Activated naive CD8-positive, alpha-beta T cell treated with anti-CD3 and anti-CD28 coated beads, Interleukin-2, amount 10 ng/mL, durations not matched to agents 7 days and 5 days (primary cell): ENCODE measurements at places on chromosomes 13 and 19. TPM values are rescaled to one million over a fixed set of nuclear protein-coding genes. Genes with fewer than 3 reads are reported as not detected.
A peak's percentile ranks its signal among the peaks of the same experiment; 100 is the strongest.

GRCh38 chr19:44367024-44367423 is 10.5 kb upstream of the ZNF112 start:
- no peaks in the 10 kb centered on the region for H3K36me3 ChIP-seq
- no peak overlapping the region for H3K27ac ChIP-seq
- no peaks in the 10 kb centered on the region for H3K4me1 ChIP-seq
- DNase-seq = no peak

DNA sequence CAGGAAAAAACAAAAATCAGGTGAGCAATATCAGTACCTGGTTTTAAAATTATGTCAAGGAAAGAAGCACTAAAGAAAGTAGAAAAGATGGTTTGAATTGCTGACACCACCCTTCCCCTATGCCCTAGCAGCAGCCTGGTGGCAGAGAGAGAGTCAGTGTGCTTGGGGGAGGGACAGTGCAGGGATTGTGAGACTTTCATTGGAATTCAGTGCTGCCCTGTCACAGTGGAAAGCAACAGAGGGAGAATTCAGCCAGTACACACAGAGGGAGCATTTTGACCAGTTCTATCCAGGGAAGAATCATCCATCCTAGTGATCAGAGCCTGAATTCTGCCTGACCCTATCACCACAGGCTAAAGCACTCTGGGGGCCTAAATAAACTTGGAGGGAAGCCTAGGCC is 222.4 kb upstream of the PCDH17 start:
- no peak for DNase-seq
- H3K27me3 ChIP-seq = no peaks in the 10 kb centered on the region
- no peak overlapping the region for H3K4me3 ChIP-seq
- H3K27ac ChIP-seq = no peak overlapping the region
- no peaks in the 10 kb centered on the region for H3K36me3 ChIP-seq

DNA sequence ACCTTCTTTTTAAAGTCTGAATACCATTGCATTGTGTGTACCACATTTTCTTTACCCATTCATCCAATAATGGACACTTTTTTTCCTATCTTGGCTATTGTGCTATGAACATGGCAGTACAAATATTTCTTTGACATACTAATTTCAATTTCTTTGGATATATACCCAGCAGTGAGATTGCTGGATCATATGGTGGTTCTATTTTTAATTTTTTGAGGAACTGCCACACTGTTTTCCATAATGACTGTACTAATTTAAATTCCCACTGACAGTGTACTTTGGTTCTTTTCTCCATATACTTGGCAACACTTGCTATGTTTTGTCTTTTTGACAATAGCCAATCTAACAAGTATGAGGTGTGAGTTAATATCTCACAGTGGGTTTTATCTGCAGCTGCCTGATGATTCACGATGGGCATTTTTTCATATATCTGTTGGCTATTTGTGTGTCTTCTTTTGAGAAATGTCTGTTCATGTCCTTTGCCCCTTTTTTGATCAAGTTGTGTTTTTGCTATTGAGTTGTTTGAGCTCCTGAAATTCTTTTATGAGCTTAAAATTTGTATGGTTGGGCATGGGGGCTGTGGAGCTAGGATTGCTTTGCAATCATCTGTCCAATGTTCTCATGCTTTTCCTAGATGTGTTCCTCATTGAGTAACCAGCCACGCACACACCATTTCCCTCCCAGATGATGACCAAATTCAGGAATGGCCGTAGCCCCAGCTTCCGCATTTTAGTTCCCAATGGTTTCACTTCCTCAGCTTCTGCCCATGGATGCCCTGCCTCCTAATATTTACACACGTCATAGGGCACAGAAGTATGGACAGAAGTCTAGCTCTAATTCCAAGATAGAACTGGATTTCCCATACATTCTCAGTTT is 380.0 kb upstream of the SGCG start:
- DNase-seq = no peak
- peaks cover 2% of the 10 kb centered on the region for H3K4me1 ChIP-seq
- peaks cover 6% of the 10 kb centered on the region for H3K27me3 ChIP-seq

KCTD4 gene
- total RNA-seq = not detected

- H3K4me3 ChIP-seq = peak overlapping the region; percentile 53
- peaks cover 24% of the 10 kb centered on the region for H3K36me3 ChIP-seq
- peak; percentile 30 for DNase-seq
- H3K27me3 ChIP-seq = no peaks in the 10 kb centered on the region
- peaks cover 42% of the 10 kb centered on the region for H3K4me1 ChIP-seq
- peak overlapping the region; percentile 78 for H3K27ac ChIP-seq
Observed at GRCh38 chr19:16200038-16201010, 2.6 kb downstream of the AP1M1 start.

BORCS8 gene
- total RNA-seq = 31.9 TPM

KIR2DL1 gene
- total RNA-seq = not detected

DNA sequence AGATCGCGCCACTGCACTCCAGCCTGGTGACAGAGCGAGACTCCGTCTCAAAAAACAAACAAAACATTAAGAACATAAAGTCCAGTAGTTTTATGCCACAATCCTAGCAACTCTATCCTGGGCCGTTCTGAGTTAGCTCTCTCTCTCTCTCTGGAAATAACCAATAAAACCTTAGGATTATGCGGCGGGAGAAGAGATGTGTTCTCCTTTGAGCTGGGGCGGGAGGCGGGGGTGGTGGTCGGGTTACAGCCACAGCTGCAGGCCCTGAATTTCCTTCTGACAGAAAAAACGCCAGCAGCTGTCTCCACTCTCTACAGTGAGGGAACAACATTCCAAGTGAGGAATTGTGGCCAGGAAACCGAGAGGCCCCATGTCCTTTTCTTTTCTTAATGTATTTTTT is 9.1 kb upstream of the PNMA8A start:
- H3K36me3 ChIP-seq = no peaks in the 10 kb centered on the region
- peaks cover 3% of the 10 kb centered on the region for H3K4me1 ChIP-seq
- H3K27ac ChIP-seq = no peak overlapping the region
- no peak for DNase-seq
- no peak overlapping the region for H3K4me3 ChIP-seq

SIGLEC11 gene
- total RNA-seq = not detected

GRCh38 chr19:1019980-1020867 is 699 bp downstream of the TMEM259 start:
- H3K4me1 ChIP-seq = peaks cover 19% of the 10 kb centered on the region
- DNase-seq = no peak
- peak overlapping the region; percentile 90 for H3K4me3 ChIP-seq

STOML3 gene
- total RNA-seq = not detected

CYP2F1 gene
- not detected for total RNA-seq

- no peak overlapping the region for H3K27ac ChIP-seq
- no peaks in the 10 kb centered on the region for H3K27me3 ChIP-seq
- H3K36me3 ChIP-seq = no peaks in the 10 kb centered on the region
- H3K4me1 ChIP-seq = no peaks in the 10 kb centered on the region
- H3K4me3 ChIP-seq = no peak overlapping the region
- DNase-seq = no peak
Observed at GRCh38 chr13:90648497-90648896, 699.0 kb upstream of the MIR17HG start.

DNA sequence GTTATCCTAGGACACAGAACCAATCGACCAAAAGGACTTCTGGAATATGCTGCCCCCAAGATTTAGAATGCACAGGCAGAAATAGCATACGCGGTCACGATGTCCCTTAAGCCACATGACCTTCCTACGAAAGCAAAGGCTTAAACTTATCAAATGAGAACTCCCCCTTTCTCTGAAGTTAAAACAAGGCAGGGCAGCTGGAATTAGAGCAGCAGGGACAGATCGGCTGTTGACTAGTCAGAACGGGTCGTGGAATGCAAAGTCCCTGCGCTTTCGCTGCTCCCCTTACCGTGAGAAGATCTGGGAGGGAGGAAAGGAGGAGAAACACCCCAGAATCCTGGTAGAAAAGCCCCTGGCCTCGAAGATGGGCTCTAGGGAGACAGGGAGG is 799 bp upstream of the USPL1 start:
- no peaks in the 10 kb centered on the region for H3K27me3 ChIP-seq

GRCh38 chr19:35285095-35285449 is 2.7 kb downstream of the HAMP start:
- no peak for DNase-seq
- H3K27me3 ChIP-seq = peaks cover 24% of the 10 kb centered on the region
- H3K36me3 ChIP-seq = no peaks in the 10 kb centered on the region

FCAR gene
- total RNA-seq = not detected

- peak; percentile 68 for DNase-seq
- no peaks in the 10 kb centered on the region for H3K27me3 ChIP-seq
- peak overlapping the region; percentile 99 for H3K4me3 ChIP-seq
- H3K36me3 ChIP-seq = peaks cover 11% of the 10 kb centered on the region
- peak overlapping the region; percentile 90 for H3K27ac ChIP-seq
Observed at GRCh38 chr19:18419699-18420460, 682 bp downstream of the SSBP4 start.

DNA sequence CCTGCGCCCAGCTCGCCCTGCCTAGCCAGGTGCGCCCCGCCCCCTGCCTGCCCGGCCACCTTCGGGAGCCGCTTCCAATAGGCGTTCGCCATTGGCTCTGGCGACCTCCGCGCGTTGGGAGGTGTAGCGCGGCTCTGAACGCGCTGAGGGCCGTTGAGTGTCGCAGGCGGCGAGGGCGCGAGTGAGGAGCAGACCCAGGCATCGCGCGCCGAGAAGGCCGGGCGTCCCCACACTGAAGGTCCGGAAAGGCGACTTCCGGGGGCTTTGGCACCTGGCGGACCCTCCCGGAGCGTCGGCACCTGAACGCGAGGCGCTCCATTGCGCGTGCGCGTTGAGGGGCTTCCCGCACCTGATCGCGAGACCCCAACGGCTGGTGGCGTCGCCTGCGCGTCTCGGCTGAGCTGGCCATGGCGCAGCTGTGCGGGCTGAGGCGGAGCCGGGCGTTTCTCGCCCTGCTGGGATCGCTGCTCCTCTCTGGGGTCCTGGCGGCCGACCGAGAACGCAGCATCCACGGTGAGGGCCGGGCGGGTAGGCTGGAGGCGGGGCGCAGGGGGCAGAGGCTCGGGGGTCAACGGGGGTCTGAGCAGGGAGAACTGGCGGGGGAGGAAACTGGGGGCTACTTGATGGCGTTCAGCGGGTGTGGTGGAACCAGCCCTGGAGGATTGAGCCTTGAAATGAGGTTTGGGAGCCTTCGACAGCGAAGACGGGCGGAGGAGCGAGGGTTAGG is at the start of gene SPINT2:
TSS of gene SPINT2 (plus strand) at position 88 of the 727 bp plus-strand sequence. CDS start at position 408, 320 bp downstream.
- no peaks in the 10 kb centered on the region for H3K27me3 ChIP-seq
- peak within 1 kb of the TSS; percentile 95 for H3K27ac ChIP-seq
- no peak for DNase-seq
- peaks cover 5% of the 10 kb centered on the region for H3K36me3 ChIP-seq
- H3K4me3 ChIP-seq = peak within 1 kb of the TSS; percentile 95

DNA sequence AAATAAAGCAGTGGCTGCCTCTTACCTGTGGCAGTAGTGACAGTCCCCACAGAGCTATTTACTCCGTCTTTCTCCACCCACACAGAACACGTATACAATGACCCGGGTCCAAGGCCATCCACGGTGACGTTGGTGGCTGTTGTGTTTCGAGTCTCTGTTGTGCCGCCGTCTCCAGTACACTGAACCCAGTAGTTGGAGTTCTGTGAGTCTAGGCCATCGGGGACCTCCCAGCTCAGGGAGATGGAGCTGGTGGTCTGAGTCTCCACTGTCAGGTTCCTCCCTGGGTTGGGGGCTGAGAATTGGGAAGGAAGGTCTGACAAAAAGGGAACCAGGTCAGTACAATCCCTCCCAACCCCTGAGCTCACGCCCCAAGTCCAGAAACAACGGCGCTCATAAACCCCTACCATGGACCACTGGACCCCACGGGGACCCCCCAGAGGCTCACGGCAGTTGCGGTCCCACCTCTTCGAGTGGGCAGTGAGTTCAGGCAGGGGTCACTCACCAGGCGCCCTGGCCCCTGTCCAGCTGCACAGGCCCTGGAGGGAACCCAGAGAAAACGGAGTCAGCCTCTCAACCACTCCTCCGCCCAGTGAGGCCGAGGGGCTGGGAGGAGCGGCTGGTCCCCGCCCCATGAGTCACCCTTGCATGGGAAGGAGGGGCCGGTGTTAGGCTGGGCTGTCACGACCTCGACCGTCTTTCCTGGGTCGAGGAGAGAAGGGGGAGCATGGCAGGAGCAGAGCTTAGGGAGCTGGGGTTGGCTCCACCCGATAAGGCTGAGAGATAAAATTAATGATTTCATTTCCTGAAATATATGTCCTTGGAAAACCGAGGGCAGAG is 2.4 kb downstream of the PTPRH start:
- H3K27me3 ChIP-seq = peaks cover 21% of the 10 kb centered on the region
- peaks cover 3% of the 10 kb centered on the region for H3K4me1 ChIP-seq
- no peaks in the 10 kb centered on the region for H3K36me3 ChIP-seq
- H3K27ac ChIP-seq = peak overlapping the region; percentile 80
- no peak for DNase-seq
- H3K4me3 ChIP-seq = peak overlapping the region; percentile 37

DNA sequence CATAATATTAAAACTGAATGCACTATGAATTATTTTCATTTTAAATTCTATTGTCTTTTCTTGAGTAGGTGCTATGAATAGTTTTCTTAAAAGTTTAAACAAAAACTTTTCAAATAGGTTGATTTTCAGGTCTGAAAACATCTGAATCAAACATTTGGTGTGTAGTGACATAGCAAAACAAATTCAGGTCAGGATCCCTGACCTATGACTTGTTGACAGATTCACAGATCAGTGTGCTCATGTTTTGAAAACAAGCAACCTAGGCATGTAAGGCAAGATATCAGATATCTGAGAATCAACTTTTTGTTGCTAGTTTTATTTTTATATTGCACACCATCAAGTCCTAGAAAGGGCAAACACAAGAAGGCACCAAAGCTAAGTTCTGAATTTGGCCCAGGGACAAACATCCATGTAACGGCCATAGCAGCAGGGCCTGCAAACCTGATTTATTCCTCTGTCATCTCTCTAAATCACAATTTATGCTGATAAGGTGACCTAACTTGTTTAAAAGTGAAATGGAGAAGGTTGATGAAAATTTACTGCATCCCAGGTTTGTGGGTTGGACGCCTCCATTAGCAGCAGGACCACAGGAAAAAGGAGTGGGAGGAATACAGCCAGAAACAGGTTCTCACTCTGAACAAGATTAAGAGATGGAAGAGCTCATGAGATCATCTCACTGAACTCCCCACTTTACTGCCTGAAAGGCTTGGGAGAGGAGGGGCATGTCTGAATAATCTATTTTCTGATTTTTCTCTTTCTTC is 337.7 kb downstream of the KCNRG start:
- H3K4me3 ChIP-seq = no peak overlapping the region
- H3K27ac ChIP-seq = no peak overlapping the region
- H3K4me1 ChIP-seq = peaks cover 10% of the 10 kb centered on the region
- peaks cover 9% of the 10 kb centered on the region for H3K27me3 ChIP-seq

- H3K27me3 ChIP-seq = no peaks in the 10 kb centered on the region
- H3K4me1 ChIP-seq = no peaks in the 10 kb centered on the region
- H3K27ac ChIP-seq = no peak overlapping the region
- no peak overlapping the region for H3K4me3 ChIP-seq
- DNase-seq = no peak
Observed at GRCh38 chr13:105513448-105513847, 1022.0 kb downstream of the EFNB2 start.

DNA sequence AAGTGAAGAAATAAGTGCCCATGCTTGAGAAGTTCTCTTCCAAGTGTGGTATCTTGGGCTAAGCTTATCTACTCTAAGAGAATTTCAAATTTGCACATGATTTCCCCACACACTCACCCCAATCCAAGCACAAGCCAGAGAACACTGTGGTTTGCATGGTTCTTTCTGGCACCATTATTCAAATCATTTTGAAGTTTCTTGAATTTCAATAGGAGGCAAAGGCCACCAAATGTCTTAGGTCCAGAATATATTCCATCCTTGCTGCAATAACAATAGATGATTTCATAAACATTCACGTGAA is 359.7 kb downstream of the IRS2 start:
- H3K27ac ChIP-seq = no peak overlapping the region
- peaks cover 2% of the 10 kb centered on the region for H3K36me3 ChIP-seq
- DNase-seq = no peak
- H3K4me1 ChIP-seq = peaks cover 6% of the 10 kb centered on the region
- no peaks in the 10 kb centered on the region for H3K27me3 ChIP-seq
- H3K4me3 ChIP-seq = no peak overlapping the region
